ENCODE measurements at places on chromosomes 3 and 15.

GRCh38 chr3:145219355-145220235, 941.4 kb downstream of the PLOD2 start:
- DNase-seq: no peak

DNA sequence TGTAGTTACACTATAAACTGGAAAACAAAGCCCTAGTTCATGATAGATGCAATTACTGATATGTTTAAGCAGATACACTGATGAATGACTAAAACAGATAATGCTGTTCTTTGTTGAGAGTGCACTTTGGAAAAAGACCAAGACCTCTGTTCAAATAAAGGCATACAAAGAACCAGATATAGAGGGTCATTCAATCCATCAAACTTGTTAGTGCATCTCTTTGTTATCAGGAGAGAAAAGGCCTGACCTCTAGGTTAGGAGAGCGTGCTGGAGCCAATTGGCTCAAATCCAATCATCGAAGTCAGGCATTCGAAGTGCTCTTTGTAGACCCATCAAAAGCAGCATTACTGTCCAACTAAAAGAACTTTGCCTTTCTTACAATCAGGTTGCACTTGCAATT, 124.2 kb downstream of the TFG start:
- no peak for DNase-seq

DNA sequence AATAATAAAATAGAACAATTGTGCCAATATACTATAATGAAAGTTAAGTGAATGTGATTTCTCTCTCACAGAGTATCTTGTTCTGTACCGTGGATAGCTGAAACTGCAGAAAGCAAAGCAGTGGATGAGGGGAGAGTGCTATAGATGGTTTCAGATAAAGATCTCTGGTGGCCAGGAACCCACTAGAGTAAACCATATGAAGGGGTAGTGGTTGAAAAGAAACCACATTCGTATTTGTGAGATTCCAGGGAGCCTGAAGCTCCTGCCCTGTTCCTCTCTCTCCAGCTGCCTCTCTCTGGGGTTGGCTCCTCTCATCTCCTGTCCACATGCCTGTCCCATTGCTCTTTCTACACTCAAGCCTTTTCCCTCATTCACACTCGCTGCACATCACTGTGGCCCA, 8.9 kb downstream of the ABHD17C start:
- DNase-seq: no peak

DNA sequence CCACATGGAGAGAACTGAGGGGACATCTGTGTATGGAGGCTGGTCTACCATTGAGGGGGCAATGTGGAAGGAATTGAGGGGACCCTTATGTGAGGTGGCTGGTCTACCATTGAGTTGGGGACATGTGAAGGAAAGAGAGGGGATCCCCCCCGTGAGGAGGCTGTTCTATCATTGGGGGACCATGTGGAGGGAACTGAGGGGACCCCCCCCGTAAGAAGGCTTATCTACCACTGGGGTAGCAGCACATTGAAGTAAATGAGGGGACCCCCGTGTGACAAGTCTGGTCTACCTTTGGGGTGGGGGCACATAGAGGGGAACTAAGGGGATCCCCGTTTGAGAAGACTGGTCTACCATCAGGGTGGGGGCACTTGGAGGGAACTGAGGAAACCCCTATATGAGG, 158.0 kb downstream of the FBLN2 start:
- DNase-seq: no peak

DNA sequence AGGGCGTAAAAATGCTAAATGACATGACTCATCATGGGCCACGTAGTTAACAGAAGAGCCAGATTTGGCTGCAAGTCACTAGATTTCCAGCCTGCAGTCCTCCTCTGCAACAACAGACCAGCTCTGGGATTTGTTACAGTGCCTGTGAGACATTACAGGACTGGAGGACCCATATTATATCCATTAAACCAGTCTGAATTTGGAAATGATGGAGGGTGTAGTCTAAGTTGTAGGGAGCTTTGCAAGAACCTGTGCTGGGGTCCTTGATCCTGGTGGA, 10.8 kb downstream of the ZNF774 start:
- no peak for DNase-seq

GRCh38 chr3:125078951-125079674, 23.3 kb upstream of the HEG1 start:
- DNase-seq: no peak

Measured in HT-29 (cell line).